ENCODE measurements at places on chromosomes 2 and 18.

DNA sequence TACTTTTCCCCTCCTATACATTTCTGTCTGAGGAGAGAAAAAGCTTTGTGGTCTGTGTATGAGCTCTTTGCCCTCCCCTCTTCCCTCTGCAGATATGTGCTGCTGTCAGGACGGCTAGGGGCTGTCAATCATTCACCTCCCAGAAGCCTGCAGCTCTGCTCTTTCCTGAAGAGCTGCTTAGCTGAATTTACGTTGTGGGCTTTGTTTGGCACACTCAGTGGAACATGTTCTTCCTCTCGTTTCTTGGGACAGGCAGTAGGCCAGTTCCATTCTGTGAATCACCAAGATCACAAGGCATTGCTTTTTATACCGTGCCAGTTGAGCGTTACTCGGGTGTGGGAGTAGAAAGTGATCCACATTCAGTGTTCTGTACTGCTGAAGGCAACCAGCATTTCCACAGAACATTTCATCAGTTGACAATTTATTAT is 136.7 kb downstream of the LAMA3 start:
- DNase-seq: no peak

DNA sequence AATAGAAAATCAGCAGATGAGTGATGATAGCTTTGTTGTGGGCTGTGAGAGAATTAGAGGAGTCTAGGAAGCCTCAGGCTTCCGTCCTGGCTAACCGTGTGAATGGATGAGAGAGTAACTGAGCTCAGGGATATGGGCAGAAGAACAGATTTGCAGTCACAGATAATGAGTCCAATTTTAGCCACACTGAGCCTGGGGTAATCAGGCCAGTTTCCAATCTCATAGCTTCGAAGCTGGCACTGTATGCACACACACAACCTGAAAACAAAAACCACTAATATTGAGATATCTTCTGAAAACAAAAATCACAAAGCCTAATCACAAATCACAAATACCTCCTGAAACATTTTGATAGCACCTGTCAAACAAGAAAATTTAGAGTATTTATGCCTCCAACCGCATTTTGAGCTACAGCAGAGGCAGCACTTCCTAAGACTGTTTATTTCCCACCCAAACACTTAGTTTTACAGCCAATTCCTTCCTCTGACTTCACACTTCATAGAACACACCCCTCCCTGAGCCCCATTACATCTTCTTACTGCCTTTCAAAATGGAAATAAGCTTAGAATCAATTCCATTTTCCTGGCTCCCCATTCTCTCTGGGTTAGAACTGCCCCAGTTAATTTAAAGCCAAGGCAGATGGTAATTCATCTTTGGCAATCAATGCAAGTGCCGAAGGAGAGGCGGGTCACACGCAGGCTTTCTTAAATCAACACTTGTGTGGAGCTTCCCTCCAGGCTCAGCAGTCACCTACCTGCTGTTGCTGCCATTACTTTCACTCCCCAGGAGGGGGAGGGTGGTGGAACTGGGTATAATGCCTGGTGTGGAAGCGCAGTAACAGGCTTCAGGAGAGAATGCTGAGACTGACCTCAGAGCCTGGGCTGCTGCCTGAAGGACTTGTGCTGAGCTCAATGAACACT is 18.9 kb downstream of the TTR start:
- DNase-seq: no peak

DNA sequence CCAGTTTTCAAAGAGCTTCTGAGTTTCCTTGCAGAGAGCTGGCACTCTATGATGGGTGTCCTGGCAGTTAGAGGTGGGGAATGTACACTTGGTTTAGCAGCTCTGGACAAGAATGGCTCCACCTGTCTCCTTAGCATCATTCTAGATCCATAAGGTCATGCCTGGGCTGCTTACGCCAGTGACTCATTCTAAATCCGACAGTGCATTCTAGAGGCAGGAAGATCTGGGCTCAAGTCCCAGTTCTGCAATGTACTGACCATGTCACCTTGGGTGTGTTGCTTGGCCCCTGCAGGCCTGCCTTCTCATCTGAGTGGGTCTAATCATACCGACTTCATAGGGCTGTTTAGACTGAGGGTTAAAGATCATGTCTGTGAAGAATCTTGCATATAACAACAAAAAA is 46.5 kb downstream of the PTGR3 start:
- no peak for DNase-seq

GRCh38 chr2:1899396-1899730 is 155.0 kb upstream of the PXDN start:
- DNase-seq: no peak

DNA sequence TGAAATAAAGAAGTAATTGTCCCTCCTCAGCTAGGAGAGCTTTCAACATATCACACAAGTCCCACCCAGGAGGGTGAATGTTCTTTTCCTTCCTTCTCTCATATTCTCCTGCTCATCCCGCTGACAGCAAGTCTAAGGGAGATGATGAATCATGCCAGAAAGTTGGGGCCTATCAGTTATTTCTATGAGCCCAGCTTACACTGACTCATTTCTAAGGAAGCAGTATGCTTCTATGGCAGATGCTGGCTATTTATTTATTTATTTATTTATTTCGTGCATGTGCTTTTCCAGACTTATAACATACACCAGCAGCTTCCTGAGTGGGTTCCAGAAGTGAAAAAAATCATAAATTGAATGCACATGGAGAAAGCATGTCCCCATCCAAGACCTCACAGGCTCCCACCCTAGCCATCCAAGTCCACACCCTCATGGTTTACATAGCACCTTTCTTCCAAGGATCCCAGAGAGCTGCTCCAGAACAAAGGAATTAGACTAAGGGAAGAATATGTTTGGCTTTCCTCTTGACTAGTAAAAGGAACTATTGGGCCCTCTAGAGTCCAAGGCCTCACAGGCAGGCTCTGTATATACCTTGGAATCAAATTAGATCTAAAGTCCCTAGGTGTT is 1074.2 kb upstream of the ZEB2 start:
- no peak for DNase-seq

GRCh38 chr18:59988098-59988706 is 88.4 kb downstream of the PMAIP1 start:
- DNase-seq: peak; percentile 21

DNA sequence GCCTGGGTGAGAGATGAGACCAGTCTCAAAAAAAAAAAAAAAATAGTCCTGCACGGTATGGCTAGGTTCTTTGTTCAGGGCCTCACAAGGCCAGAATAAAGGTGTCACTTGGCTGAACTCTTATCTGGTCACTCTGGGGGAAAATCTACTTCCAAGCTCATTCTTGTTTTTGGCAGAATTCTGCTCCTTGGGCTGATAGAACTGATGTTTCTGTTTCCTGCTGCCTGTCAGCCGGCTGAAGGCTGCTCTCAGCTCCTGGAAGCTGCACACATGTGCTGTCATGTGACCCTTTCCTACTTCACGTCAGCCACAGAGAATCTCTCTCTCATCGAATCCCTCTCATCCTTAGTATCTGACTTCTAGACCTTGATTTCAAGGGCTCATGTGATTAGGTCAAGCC is 10.4 kb downstream of the CSRNP3 start:
- no peak for DNase-seq

DNA sequence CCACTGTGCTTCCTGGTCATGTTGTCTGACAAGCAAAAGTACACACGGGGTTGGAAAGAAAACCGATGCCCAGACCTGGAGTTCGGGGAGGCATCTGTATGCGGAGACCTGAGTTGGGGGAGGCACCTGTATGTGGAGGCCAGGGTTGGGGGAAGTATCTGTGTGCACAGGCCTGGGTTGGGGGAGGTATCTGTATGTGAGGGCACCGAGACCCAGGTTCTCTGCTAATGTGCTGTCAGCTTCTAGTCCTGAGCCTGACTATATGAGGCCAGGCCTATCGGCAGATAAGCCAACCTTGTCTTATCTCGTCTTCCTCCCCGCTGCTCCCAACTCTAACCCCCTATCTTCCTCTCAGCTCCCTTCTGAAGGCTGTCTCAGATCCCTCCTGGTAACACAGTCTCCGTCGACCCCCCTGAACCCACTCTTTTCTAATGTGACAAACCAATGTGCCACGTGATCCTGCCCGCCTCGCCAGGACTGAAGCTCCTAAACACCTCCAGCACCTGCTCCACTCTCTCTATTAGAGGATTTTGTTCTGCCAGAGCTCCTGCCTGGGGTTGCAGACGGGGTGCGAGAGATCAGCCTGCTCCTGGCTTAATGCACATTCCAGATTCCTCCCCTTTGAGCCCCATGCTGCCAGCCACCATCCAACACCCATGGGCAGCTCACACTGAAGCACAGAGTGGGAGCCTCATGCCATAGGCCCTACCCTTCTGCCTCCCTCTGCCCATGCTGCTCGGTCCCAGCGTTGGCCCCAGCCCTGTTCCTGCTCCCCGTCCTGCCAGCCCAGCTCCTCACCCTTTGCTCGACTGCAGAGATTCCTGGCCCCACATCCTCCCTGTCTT is 188.4 kb downstream of the SH3BP4 start:
- DNase-seq: no peak

DNA sequence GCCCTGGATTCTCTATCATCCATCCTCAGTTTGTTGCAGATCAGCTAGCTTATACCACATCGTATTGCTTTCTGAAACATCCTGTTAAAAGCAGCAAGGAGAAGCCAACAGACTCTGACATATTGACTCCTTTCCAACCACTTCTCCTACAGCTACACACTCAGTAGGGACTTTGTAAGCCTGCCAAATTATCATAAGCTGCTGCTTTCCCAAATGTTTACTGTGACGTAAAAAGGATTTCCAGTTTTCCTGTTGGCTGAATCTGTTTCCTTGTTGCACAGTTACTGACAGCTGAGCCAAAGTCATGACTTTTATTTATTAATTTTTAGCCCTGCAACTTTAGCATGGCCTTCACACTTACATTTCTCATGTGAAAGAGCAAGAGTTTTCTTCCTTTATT is 294.3 kb downstream of the KCNJ3 start:
- DNase-seq: no peak

GRCh38 chr2:227127201-227127600 is 36.8 kb downstream of the COL4A4 start:
- DNase-seq: no peak

GRCh38 chr2:40259900-40260299 is 192.0 kb downstream of the SLC8A1 start:
- DNase-seq: no peak

- DNase-seq: no peak
Measured at GRCh38 chr18:68316636-68317035, 398.3 kb downstream of the TMX3 start.

DNA sequence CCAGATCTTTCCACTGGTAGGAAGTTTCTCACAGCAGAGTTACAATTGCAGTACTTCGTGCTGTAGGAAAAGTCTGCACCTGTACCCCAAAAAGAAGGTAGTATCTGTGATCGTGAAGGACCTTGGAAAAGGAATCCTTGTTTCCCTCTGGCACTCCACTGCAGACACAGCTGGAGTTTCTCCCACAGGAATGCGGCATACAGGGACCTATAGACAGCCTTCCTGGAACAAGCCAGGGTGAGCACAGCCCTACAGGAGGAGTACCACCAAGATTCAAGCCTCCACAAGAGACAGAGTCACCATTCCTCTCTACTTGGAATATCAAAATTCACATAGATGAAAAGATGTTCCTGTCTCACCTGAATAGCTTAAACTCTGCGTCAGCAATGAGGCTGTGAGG is 372.4 kb downstream of the CMPK2 start:
- no peak for DNase-seq

GRCh38 chr18:59929621-59930295 is 30.0 kb downstream of the PMAIP1 start:
- no peak for DNase-seq

- DNase-seq: no peak
Measured at GRCh38 chr2:220318037-220318436, 690.6 kb downstream of the SLC4A3 start.

- DNase-seq: no peak
Measured at GRCh38 chr18:40576507-40577115, 1378.4 kb upstream of the PIK3C3 start.

- no peak for DNase-seq
Measured at GRCh38 chr2:73575261-73575660, 67.0 kb downstream of the NAT8 start.

GRCh38 chr2:30217644-30218337 is 13.5 kb upstream of the LBH start:
- no peak for DNase-seq

- peak; percentile 68 for DNase-seq
Measured at GRCh38 chr2:96142217-96143113, 2.8 kb downstream of the DUSP2 start.

DNA sequence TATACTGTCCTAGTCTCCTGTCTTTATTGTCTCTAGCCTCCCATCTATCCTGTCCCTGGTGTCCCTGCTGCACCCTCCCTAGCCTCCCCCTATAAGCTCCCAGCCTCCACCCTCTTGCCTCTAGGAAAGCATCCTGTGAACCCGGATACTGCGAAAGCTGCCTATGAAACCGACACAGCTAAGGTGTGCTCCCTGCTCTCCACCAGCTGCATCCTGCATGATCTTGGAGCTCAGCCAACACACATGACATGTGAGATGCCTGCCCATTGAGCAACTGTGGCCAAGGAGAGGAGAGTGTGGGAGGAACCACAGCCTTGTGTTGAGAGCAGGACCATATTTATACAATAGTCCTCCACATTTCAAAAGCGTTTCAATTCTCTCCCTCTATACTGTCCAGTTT is 187.1 kb downstream of the ZBTB7C start:
- DNase-seq: no peak

- DNase-seq: no peak
Measured at GRCh38 chr2:10359731-10360329, 57.1 kb downstream of the HPCAL1 start.

- no peak for DNase-seq
Measured at GRCh38 chr2:58984731-58985130, 743.6 kb upstream of the FANCL start.

DNA sequence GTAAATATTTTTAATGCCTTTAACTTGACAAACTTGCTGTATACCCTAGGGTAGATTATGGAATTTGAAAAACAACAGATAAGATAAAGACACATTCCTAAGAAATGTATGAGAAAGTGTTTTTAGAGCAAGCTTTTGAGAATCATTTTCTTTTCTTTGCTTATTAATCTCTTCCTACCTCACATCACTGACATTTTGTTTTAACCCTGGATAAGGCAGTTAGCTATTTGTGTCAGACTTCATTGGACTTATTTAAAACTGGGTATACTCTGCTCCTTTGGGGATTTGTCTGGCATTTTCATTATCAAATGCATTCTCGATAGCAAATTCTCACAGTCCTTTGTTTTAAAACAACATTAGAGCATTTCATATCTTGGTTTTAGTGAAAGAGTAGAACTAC is 17.2 kb downstream of the EML4 start:
- no peak for DNase-seq

DNA sequence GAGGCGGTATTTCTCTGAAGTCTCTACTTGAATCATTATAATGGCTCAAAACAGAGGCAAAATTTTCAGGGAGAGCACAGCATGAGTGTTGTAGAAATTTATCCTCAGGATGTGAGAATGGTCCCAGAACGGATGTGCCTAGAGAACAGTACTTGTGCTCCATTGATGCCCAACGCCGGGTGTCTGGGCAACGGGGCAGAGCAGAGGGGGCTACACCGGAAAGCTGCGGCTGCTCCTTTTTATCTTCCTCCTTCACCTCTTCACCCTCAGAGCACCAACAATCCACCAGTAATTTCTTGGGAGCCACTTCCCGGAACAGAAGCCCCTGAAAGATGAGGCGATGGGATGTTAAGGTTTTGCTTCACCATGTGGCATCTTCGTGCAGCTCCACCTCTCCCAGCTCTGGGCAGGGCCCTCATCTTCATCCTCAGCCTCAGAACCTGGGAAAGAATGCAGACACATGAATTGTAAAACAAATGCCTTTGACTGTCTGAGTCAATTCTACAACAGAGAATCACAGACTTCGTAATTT is 71.5 kb downstream of the PTGR3 start:
- no peak for DNase-seq
